Activated naive CD4-positive, alpha-beta T cell treated with anti-CD3 and anti-CD28 coated beads, Interleukin-2, amount 50 U/mL, for 16 hours (primary cell): ENCODE measurements at places on chromosomes 4 and X.

DNA sequence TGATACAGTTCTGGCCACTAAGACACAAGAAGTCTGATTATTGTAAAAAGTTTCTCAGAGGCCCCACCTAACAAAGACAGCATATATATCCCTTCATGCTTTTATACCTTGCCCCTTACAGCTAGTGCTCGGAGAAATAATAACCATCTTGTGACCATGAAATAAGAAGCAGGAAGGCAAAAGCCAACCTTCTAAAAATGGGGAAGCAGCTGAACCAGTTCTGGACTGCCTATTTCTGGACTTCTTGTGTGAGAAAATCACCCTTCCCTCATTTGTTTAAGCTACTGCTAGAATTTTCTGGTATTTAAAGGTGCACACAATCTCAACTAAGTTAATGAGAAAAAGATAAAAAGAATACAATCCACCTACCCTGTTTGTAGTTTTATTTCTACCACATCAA lies 87.5 kb downstream of the CNOT6L start:
- DNase-seq = no peak

DNA sequence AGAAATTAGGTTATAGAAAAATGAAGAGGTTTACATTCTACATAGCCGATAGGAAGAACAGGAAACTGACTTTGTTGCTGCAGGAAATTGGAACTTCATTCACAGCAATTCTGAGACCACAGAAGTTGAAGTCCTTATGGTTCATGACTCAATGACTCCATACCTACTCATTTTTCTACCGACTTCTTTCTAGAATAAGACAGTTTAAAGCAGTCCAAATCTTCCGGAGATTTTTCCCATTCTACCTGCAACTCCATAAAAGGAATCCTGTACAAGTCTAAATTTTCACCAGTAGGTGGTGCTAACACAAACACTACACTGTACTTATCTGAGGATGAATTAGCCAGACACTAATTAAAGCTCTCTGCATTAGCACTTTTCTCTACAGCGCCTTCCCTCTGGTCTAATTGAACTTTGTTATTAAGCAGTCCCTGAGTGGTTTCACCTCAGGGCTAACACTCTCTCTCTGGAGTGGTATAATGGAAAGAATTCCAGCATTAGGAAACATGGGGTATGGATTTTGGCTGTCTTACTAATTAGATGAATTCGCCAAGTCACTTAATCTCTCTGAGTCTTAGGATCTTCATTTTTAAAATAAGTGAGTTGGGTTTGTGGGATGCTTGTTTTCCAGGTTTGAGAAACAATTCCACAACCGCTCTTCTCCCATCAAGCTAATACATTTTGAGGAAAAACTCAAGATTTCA lies 167.9 kb downstream of the SMIM20 start:
- no peak for DNase-seq

DNA sequence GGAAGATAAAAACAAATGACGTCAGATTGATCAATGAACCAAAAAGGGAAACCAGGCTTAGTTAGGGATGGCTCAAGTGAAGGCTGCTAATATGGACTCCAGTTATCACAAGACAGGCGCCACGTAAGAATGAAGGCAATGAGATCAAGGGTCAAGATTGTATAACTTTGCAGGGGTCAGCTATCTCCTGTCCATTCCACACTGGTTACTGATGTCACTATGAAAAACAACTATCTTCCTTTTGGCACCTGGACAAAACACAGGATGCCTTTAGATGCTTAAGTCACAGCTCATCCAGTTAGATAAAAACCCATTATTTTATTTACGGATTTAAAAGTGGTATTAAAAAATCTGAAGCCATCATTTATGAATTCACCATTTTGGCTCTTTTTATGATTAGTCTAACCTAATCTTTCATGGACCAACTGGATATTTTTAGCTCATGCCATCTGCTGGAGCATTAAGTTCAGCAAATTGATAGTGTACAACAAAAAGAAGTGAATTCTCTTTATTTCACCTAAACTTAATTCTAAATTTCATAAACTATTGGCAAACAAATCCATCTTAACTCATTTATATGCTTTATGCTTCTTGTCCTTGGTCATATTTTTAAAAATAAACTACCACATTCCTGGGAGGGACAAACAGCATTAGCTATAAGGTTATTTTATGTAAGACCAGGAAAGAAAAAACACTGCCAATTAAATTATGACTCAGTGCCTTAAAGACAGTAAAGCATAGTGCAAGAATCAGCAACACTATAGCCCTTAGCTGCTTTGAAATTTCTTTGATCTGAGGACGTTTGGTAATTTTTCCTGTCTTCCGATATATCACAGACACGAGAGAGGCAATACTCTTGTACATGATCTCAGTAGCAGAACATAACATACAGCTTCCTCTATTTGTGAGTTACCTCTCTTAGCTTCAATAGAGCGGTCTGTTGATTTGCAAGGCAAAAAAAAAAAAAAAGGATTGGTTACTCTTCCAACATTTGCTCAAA lies 27.0 kb downstream of the DHX15 start:
- no peak for DNase-seq

DNA sequence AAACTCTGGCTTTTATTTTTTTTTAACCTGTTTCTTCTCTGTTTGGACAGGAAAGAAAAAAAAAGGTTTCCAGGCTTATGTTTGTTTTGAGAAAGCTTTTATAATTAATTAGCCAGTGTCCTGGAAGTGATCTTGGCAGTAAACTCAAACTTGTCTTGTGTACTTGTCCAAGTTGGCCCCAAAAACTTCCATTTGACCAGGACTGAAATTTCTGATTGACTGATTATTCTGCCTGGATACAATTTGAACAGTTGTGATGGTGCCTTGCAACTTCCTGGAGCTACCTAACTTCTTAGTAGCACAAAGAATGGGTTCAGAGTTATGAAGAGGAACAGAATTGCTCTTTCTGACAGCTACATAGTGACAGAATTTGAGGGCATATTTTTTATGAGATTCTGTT lies 62.0 kb downstream of the SLC4A4 start:
- DNase-seq = no peak

GRCh38 chr4:55742655-55743202 lies 76.9 kb upstream of the EXOC1L start:
- DNase-seq = no peak

- DNase-seq = no peak
These were observed 49.8 kb upstream of the CYSLTR1 start for GRCh38 chrX:78377186-78377585.

- no peak for DNase-seq
These were observed 62.8 kb downstream of the CCSER1 start for GRCh38 chr4:90189946-90190345.

DNA sequence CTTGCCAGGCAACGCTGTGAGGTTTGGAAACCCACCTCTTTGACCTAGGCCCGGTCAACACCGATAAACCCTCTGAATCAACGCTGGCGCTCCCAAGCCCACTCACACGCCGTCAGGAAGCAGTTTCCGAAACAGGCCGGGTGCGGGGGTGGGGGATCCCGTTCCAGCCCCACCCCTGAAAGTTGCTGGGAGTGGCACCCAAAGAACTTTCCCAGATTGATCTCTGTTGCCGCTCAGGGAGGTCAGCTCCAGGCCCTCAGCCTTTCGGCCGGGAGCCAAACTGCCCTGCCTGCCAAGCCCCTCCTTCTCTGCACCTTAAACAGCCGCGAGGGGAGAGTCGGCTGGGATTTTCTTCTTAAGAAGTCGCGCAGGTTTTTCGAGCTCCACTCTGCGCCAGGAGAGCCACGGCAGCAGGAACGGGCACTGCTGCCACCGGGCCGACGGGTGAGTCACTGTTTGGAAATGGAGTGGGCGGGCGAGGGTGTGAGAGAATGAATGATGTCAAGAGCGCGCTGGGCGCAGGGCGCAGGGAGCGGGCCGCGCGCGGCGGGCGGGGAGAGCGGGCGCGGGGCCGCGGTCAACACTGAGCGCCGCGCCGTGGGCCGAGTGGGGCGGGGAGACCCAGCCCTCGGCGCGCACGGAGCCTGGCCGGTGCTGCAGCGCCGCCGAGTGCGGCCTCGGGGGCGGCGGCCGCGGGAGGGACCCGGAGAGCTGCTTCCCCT lies at the start of gene SGMS2:
SGMS2 (plus strand) TSS at position 583 of the 722 bp plus-strand sequence. CDS start 70,622 bp downstream, outside the sequence.
- DNase-seq = peak; percentile 59

DNA sequence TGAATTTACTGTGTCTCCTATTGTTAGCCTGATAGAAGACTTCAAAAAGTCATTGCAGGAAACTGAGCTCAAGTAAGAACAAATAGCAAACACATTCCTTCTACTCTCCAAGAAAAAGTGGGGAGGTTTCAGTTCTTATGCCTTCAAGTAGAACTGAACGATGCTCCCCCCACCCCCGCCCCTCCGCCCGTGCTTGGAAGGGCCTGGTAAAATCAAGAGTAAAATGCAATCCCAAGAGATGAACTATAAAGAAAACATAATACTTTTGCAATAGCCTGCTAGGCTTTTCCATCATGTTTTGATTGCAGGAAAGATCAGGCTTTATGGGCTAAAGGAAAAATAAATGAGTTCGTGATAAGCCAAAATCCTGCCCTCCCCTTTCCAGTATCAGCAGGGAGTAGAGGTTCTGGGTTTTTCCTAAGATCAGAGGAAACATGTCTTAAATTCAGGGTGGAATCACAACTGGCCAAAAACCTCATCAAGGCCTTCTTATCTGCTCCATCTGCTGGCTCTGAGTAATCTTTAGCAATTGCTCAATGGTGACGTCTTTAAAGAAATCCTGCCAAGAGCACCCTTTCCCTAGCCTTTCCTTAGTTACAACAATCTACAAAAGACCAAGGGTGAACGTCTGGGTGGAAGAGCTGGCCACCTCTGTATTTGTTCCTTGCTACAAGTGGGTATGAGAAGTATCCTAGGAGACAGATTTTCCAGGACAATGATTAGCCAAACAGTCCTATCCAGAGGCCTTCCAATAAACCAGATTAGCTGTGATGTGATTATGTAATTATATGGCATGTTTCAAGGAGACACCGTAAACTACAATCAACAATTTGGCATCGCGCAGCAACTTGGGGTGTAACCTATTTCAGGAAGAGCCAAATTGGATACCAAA lies 66.3 kb upstream of the FAM9C start:
- no peak for DNase-seq

GRCh38 chr4:47835494-47835893 lies 2.4 kb downstream of the CORIN start:
- no peak for DNase-seq

GRCh38 chr4:7894677-7895181 lies 44.9 kb downstream of the AFAP1 start:
- DNase-seq = no peak

DNA sequence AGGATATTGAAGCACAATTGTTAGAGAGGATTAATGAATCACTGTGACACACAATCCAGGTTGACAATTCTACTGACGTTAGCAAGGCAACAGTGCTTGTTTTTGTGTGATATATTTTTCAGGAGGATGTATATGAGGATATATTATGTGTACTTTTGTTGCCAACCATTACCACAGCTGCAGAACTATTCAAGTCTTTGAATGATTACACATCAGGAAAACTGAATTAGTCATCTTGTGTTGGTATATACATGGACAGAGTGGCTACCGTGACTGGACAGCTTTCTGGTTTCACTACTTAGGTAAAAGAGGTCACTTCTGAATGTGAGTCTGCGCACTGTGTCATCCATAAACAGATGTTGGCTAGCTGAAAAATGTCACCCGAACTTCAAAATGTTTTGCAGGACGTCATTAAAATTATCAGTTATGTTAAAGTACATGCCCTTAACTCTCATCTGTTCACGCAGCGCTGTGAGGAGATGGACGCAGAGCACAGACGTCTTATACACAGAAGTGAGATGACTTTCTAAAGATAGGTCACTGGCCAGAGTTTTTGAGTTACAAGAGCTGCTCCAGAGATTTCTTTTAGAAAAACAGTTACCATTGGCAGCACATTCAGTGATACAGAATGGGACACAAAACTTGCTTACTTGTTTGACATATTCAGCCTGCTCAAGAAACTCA lies 69.0 kb downstream of the MRPL1 start:
- DNase-seq = no peak

DNA sequence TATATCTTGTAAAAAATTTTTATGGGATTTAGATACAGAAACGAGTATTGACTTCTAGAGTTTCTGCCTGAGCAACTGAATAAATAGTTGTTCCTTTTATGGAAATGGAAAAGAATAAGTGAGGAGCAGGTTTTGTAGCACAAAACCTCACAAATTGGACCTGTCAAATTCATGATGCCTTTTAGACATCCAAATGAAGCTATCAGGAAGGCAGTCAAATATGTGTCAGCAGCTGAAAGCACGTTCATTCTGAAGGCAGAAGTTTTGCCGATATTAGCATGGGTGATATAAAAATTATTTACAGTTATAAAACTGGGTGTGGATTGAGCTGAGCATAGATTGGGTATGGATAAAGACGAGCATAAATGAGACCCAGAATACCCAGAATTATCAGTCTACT lies 374.0 kb downstream of the EPHA5 start:
- DNase-seq = no peak

- DNase-seq = no peak
These were observed 84.8 kb upstream of the BMP2K start for GRCh38 chr4:78691334-78691754.

DNA sequence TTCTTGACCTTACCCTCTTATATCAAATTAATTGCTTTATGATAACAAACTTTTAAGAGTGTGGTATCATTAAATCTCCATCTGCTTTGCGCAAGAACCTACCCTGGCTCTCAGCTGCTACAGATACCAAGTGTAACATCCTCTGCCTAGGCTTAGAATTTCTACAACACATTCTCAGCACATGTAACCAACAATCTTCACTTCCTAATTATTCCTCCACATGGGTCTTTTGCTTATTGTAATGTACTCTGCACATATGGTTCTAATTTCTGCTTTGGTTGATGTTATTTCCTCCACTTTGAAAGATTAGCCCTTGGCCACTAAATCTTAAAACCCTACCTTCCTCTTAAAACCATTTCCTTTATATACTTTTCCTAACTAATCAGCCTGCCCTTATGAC lies 242.4 kb downstream of the ARHGAP24 start:
- DNase-seq = no peak

DNA sequence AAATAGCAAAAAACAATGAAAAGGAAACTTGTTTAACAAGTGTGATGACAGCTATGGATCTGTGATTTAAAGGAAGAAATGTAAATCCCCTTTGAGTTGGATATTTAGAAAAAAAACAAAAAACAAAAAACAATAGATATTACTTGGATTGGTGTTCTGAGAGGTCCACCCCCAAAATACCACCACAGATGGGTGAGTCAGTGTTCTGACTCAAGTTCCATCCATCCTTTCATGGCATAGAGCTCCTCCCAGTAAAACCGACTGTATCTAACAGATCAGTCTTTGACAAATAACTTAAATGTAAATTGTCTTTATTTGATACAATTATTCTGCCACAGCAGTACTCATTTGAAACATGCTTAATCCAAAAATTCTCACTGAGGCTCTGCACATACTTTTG lies 27.4 kb downstream of the TMPRSS11B start:
- DNase-seq = no peak
